ENCODE measurements at places on chromosomes 7 and 10. TPM values are rescaled to one million over a fixed set of nuclear protein-coding genes. Genes with fewer than 3 reads are reported as not detected.

- H3K27me3 ChIP-seq = no peaks in the 10 kb centered on the region
- H3K36me3 ChIP-seq = no peaks in the 10 kb centered on the region
- no peak for DNase-seq
- no peak overlapping the region for H3K4me3 ChIP-seq
- peaks cover 21% of the 10 kb centered on the region for H3K4me1 ChIP-seq
Observed at GRCh38 chr7:70033226-70033625, 435.0 kb downstream of the AUTS2 start.

DNA sequence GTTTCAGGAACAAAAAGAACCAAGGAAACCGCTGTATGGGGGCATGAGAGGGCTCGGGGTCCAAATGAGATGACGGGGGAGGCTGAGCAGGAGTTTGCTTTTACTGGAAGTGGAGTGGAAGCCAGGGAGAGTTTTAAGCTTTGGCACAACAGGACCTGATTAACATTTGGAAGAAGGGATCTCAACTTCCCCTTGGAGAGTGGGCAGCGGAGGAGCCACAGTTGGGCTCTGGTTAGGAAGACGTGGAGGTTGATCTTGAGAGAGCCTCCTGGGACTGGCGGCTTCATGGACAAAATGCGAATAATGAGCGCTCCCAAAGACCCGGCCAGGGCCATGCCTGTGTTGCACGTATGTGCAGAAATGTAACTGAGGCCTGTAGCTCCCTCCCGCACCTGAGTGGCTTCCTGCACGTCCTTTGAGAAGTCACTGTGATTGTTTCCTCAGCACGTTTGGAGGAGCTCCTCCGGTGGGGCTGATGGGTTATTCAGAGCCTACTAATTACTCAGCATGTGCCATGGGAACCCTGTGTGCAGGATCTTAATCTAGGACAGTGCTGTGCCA is 595.3 kb upstream of the MGMT start:
- peaks cover 8% of the 10 kb centered on the region for H3K27me3 ChIP-seq
- H3K4me3 ChIP-seq = no peak overlapping the region
- no peaks in the 10 kb centered on the region for H3K36me3 ChIP-seq
- DNase-seq = no peak
- peaks cover 16% of the 10 kb centered on the region for H3K4me1 ChIP-seq
- H3K27ac ChIP-seq = no peak overlapping the region

GRCh38 chr7:111067251-111067650 is 23.7 kb upstream of the LRRN3 start:
- H3K27me3 ChIP-seq = no peaks in the 10 kb centered on the region
- no peak overlapping the region for H3K4me3 ChIP-seq
- no peak overlapping the region for H3K27ac ChIP-seq
- peaks cover 26% of the 10 kb centered on the region for H3K36me3 ChIP-seq
- peaks cover 24% of the 10 kb centered on the region for H3K4me1 ChIP-seq
- DNase-seq = no peak

- H3K27ac ChIP-seq = no peak overlapping the region
- H3K4me1 ChIP-seq = peaks cover 4% of the 10 kb centered on the region
- no peak overlapping the region for H3K4me3 ChIP-seq
- H3K36me3 ChIP-seq = no peaks in the 10 kb centered on the region
Observed at GRCh38 chr10:29430101-29430500, 141.2 kb downstream of the LYZL1 start.

DNA sequence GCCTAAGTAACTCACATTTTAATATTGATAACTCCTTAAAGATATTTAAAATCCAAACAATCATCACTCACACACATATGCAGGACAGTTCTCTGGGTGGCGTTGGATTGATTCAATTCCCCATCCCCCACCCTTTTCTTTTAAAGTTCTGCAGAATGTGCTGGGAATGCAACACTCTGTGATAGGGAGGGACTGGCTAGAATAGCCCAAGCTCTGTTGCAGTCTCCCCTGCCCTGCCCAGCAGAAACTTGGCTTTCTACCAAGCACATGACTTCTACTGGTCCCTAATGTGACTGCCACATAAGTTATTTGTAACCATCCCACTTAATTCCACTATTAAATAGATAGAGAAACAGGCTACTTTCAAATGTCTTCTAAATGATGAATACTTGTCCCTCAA is 55.2 kb downstream of the TWIST1 start:
- peaks cover 1% of the 10 kb centered on the region for H3K4me1 ChIP-seq
- no peak overlapping the region for H3K4me3 ChIP-seq
- H3K27ac ChIP-seq = no peak overlapping the region
- no peak for DNase-seq
- peaks cover 2% of the 10 kb centered on the region for H3K36me3 ChIP-seq
- H3K27me3 ChIP-seq = no peaks in the 10 kb centered on the region

DNA sequence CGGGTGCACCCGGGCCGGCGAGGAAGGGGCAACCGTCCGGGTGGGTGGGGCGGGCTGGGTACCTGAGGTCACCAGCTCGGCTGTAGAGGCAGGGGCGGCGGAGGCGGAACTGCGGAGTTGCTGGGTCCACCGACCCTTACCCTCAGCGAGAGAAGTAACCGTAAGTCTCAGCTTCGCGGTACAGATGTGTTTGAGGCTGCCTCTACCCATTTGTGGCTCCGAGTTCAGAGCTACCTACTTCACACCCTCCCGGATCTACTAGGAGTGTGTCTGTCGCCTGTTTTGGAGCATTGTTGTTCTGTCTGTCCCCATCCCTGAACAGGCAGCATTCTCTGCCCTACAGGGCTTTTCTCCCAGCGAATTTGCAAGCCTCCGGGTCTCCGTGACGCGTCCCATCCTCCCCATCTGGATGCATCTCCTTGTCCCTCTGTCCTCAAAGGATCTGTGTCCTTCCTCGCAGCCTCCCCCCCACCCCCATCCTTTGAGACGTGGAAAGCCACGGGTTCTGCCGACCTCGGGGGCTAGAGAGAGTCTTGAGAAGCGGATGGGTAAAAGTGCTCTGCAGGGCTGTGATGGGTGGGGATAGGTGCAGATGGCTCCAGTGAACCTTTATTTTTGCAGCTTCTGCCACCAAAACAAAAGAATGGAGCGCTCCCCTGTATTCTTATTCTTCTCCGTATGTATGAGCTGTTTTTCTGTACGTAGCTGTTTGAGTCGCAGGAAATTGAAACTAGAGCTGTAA is 757 bp downstream of the ANKIB1 start:
- H3K4me3 ChIP-seq = peak overlapping the region; percentile 97
- H3K4me1 ChIP-seq = peaks cover 35% of the 10 kb centered on the region
- peak overlapping the region; percentile 94 for H3K27ac ChIP-seq
- H3K36me3 ChIP-seq = no peaks in the 10 kb centered on the region
- no peaks in the 10 kb centered on the region for H3K27me3 ChIP-seq

DNA sequence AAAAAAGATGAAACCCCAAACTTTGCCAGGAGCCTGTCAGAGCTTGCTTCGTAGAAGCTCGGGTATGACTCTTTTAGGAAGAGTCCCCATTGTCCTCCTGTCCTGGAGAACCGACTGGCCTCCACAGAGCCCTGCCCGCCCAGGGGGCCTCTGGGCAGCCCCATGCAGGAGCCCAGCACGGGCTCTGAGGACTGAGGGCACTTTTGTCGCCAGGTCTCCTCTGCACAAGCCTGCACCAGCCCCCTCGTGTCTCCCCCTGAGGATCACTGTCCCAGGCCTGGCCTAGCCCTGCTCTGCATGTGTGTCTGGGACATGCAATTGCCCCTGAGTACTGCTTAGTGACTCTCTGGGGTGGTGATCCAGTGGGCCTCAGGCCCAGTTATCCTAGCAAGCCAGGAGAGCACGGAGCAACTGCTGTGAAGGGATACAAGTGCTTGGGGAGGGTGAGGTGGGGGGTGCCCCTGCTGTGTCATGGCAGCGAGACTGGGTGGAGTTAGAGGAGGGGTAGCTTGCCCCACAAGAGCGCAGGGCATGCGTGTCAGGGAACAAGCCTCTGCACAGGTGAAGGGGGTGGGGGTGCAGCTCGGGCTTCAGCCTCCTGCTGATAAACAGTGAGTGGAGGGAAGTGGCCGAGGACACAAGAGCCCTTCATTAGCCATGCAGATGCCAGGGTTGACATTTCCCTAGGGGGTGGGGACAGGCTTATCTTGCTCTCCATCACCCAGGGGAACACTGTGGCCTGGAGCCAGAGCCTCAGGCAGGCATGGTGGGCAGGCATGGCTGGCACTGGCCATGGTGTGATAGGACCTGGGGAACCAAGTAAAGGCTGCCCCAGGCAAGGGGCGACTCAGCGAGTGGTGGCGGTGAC is 143.4 kb downstream of the C10orf105 start:
- H3K4me1 ChIP-seq = no peaks in the 10 kb centered on the region
- no peaks in the 10 kb centered on the region for H3K36me3 ChIP-seq
- DNase-seq = no peak

DNA sequence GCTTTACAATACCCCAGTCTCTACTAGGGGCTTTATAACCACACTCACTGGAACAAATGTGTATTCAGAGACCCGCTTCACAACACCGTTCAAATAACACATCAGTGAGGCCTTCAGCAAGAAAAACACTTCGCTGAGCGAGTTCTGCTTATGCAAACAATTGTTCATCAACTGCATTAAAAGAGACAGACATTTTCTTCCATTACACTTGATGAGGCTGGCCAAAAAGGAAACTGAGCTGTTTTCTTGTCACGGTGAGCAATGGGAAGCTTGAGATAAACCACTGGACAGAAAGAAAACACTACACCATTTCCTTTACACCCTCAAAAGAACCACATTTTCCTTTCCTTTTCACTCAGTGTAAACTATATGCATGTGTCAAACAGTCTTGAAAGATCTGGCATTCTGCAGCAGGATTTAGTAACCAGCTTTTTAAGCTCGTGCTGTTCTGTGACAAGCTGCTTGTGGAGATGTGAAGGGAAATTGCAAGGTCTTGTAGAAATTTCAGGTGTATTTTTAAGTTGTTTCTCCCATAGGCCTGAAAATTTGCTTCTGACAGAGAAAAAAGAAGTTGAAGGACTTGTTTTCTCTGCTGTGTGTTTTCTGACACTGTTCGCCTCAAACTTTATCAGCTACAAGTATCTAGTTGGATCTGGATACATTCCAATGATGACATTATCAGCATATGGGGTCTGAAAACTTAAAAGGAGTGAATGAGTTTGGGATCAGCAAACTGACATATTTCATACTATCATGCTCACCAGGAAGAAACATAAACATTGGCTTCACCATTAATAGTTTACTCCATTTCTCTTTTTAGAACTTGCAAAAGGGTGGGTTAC is 693.1 kb downstream of the PARD3 start:
- no peaks in the 10 kb centered on the region for H3K27me3 ChIP-seq
- peaks cover 51% of the 10 kb centered on the region for H3K4me1 ChIP-seq
- no peak for DNase-seq
- peaks cover 8% of the 10 kb centered on the region for H3K36me3 ChIP-seq
- no peak overlapping the region for H3K4me3 ChIP-seq

DNA sequence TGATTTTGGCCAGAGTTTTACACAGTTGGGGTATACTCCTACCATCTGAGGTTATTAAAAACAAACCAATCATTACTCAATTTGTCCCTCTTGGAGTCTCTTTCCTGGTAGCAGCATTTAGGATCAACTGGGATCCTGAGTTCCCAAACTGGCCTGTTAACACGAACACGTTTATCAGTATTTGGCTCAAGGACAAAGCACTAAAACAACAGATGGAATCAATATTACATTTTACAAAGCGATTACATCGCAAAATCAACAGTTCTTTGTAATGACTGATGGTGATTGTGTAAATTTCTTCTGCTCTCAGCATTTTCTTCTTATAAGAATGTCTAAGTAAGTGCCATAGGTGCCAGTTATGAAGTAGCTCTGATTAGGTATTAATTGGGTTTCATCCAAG is 582.9 kb upstream of the ANKRD30A start:
- H3K27me3 ChIP-seq = no peaks in the 10 kb centered on the region
- no peak overlapping the region for H3K4me3 ChIP-seq
- DNase-seq = no peak

- H3K36me3 ChIP-seq = no peaks in the 10 kb centered on the region
- no peak overlapping the region for H3K4me3 ChIP-seq
- no peak for DNase-seq
- peak overlapping the region; percentile 62 for H3K27ac ChIP-seq
Observed at GRCh38 chr10:89373916-89374711, 3.7 kb upstream of the IFIT1B start.

DNA sequence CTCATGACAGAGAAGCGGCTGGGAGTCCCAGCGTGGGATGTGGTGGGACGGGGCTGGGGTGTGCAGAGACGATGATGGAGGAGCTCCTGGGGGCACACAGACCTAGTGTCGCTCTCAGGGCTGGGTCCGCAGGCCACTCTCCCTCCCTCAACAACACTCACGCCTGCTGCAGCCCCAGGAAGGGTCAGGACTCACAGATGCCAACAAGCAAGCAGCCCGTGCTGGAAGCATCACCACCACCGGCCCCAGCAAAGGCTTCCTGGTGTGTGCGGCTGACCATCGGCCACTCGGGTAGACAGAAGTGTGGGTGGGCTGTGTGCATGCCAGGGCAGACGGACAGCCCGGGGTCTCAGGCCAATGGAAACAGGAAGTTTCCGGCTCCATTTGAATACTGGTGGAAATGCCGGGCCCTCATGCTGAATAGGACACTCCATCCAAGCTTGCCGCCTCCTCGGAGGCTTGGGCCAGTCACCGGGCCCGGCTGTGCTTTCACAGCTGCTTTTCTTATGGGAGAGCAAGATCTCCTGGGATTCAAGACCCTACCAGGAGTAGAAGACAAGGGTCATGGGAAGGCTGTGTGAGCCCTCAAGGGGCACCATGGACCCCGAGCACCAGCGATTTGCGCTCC is 178.1 kb downstream of the ELFN1 start:
- H3K4me1 ChIP-seq = peaks cover 15% of the 10 kb centered on the region
- DNase-seq = no peak
- no peak overlapping the region for H3K4me3 ChIP-seq
- H3K27ac ChIP-seq = no peak overlapping the region
- H3K27me3 ChIP-seq = peaks cover 8% of the 10 kb centered on the region
- H3K36me3 ChIP-seq = peaks cover 2% of the 10 kb centered on the region

DNA sequence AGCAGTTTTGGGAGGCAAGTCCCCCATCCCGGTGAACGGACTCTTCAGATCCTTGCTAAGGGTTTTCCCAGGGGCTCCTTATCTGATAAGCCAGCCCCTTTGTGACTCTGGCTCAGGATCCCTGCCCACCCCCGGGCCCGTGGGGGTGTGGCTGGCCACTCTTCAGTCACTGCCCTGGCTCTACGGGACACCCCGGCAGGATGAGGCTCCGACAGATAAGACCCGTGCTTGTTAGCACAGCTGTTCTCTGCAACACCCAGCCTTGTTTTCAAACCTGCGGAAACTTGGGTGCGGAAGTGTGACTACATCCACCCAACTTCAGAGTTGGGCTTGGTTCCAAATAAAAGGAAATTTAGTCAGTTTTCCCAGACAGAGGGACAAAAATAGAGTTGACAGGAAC is 66.7 kb upstream of the PODXL start:
- H3K4me1 ChIP-seq = peaks cover 46% of the 10 kb centered on the region
- H3K4me3 ChIP-seq = no peak overlapping the region
- no peak for DNase-seq
- H3K36me3 ChIP-seq = no peaks in the 10 kb centered on the region
- no peak overlapping the region for H3K27ac ChIP-seq

The TRIP6 gene
- 109 TPM for total RNA-seq

The LRCH4 gene
- total RNA-seq = 117 TPM
